IPS DF 6.9 (cell line): ENCODE measurements at places on chromosomes 1 and 21.

DNA sequence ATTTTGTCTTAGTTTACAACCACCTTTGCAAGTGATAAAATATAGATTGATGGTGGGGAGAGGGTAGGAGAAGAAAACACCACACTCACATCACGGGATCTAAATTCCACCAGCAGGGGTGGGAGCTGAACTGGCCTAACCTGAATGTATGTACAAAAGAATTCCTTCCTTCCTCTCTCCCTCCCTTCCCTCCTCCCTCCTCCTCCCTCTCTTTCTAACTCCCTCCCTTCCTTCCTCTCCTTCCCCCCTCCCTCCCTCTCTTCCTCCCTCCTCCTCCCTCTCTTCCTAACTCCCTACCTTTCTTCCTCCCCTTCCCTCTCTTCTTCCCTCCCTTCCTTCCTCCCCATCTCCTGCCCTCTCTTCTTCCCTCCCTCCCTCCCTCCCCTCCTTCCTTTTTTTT is 40.2 kb downstream of the HIVEP3 start:
- no peak for DNase-seq

- no peak for DNase-seq
Measured at GRCh38 chr1:189606795-189607476, 870.7 kb downstream of the BRINP3 start.

DNA sequence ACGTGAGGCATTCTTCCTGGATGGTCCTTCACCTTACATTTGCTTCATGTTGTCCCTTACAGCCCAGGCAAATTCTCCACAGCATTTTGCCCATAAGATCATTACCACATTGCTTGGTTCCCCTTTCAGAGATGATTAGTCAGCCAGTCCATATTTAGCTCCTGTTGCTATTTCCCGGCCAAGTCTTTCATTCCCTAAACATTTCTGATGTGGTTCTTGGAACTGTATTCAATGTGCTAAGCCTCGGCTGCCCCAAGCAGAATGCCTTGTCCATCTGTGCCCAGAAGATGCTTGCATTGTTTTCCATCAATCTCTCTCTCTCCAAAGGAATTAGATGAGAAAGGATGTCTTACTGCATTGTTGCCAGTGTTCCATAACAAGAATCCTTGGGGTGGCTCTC is 420.9 kb upstream of the CAMK1G start:
- no peak for DNase-seq

- no peak for DNase-seq
Measured at GRCh38 chr1:240956020-240956419, 344.1 kb upstream of the GREM2 start.

GRCh38 chr1:117112047-117112717 is 9.4 kb downstream of the TRIM45 start:
- DNase-seq: no peak

DNA sequence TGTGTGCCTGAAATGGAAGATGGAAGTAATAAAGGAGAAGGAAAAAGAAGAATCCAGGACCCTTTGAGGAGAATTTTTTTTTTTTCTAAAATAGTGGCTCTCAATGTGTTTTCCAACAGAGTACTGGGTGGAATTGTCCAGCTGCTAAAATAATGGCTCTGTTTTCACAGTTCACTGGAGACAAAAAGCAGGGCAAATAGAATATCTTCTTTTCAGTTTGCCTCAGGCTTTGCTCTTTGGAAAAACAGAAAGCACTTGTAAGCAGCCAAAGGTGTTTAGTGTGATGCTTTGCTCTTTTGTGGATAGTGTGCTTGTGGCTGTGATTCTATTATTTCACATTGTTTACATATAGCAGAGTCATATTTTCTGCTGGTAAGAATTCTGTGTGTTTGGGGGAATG is 77.4 kb upstream of the MROH9 start:
- no peak for DNase-seq

DNA sequence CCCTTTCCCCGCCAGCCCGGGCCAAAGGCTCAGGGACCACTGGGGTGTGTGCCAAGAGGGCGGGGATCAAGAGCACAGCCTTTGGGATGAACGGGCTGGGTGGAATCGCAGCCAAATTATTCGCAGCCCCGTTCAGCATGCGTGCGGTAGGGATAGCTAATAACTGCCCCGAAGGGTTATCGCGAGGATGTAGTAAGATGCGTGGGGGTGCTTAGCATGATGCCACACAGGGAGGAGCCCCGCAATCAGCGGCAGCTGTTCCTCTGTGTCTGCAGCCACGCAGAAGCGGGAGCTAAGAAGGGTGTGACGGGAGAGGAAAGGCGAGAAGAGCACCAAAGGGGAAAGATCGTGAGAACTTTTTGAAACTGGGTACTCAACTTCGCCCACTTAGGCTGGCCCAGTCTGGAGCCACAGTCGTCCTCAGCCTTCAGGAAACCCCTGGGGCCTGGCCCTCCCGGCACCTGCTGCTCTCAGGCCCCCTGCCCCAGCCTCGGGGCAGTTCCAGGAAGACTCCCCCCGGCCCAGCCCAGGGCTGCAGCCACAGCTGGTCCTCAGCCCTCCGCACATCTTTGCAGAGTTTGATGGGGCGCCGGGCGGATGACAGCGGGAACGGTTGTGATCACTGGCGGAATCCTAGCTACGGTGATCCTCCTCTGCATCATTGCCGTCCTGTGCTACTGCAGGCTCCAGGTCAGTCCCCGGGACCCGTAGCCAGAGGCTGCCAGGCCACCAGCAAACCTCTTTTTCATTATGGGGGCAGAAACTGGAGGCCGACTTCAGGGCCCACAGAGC is 64.9 kb downstream of the TOR1AIP2 start:
- DNase-seq: no peak

- no peak for DNase-seq
Measured at GRCh38 chr1:200426196-200426595, 16.4 kb upstream of the ZNF281 start.

- no peak for DNase-seq
Measured at GRCh38 chr1:97158691-97159096, 437.1 kb downstream of the PTBP2 start.

GRCh38 chr1:213622365-213623063 is 365.3 kb upstream of the PROX1 start:
- DNase-seq: no peak
